ENCODE measurements at places on chromosomes 5 and 9.

DNA sequence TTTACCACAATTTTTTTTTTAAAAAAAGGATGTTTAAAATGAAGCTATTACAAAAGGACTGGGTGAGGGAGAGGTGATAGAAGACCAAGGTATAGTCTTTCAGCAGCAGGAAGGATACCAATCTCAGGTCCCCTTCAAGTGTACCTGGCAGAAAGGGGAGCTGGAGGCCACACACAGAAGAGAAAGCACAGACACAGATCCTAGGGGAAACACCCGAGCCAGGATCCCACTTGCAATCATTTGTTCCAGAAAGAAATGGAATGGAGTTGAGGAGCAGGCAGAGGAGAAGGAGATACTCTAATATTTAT lies 5.6 kb downstream of the GNPDA1 start:
- DNase-seq: no peak

- DNase-seq: peak; percentile 72
Observed at GRCh38 chr9:37963936-37964739, 60.2 kb upstream of the SLC25A51 start.

GRCh38 chr5:89268460-89268859 lies 385.5 kb upstream of the MEF2C start:
- no peak for DNase-seq

- no peak for DNase-seq
Observed at GRCh38 chr9:114313186-114313585, 9.7 kb upstream of the ORM1 start.

DNA sequence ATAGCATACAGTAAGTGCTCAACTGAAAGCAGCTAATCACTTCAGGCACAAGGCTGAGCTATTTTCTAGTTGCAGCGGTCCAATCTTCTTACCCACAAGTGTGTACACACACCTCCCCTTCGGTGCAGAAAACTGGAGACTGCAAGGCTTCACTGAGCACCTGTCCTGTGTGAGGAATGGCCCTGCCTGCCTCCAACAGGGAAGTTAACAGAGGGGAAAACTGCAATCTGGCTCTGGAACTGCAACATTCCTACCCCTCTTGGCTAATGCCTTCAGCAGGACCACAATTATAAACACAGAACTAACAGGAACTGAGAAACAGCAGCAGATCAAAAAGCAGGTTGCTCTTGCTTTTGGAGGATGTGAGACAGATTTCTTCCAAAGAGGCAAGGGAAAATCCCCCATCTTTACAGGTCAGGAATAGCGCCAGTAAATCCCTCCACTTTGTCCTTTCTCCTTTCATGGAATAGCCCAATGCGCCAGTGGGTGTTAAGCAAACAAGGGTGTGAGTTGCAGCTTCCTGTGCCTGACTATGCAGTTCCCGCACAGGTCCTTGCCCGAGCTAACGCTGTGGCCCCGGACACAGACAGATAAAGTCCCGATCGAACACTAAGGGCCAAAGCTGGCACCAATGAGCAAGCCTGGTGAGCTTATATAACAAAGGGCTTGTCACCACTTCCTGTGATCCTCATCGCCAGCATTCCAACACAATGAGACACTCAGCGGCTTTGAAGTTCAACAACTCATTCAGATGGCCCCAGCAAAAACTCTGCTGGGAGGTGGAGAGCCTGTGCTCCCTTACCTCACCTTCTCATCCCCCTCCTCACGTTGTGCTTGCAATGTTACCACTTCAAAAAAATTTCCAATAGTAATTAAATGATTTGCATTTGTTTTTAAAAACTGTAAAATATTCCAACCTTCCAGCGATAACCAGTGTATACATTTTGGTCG lies 21.5 kb downstream of the SHB start:
- DNase-seq: no peak

GRCh38 chr9:116899337-116900006 lies 212.4 kb downstream of the TRIM32 start:
- no peak for DNase-seq

- peak; percentile 74 for DNase-seq
Observed at GRCh38 chr5:73437101-73437776, 11.3 kb downstream of the FOXD1 start.

DNA sequence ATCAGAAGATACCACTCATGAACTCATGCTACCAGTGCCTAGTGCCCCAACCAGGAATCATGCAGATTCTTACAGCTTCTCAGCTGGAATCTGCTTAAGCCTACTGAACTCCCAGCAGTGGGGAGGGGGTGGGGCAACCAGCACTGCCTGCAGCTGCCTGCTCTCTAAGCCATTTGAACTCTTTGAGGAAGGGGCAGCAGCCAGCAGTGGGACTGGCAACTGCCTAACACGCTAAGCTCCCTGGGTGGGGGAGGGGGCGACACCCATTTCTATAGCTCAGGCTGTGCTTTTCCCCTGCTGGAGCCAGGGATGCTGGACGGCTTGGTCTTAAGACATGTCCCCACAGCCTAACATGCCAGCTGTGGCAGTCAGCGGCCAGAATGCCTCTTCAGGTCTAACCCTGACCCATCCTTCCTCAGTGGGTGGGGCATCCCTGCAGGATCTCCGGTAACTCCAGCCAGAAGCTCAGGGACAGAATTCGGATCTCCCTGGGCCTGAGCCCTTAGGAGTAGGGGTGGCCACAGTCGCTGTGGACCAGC lies 889.7 kb downstream of the CDH9 start:
- no peak for DNase-seq

DNA sequence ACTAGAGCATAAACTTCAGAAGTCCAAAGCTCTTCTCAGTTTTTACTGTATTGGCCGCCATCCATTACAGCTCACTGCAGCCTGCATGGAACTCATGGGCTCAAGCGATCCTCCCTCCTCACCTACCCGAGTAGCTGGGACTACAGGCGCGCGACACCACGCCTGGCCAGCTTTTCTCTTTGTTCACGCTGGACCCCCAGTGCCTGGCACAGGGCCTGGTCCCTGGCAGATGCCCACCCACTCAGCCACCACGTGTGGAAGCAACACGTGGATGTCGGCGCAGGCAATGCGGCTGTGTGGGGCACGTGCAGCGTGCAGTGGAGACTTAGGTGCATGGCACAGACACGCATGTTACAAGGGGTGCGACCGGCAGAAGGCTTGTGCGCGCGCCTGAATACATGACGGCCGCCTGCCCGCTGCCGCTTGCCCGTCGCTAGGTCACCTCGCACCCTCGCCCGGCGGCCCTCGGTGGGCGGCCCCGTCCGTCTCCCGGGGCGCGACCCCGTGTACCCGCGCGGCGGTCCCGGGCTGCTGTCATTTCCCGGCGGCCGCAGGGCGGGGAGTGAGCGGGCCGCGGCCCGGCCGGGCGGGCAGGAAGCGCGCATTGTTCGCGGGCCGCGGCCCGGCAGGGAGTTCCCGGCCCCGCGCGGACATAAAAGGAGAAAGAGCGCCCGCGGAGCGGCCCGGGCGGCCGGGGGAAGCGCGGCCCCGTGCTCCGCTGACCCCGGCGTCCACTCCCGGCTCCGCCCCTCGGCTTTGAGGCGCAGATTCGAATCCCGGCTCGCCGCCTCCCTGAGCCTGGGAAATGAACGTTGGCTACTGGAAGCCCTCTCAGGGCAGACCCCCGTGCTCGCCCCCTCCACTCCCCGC lies 24.1 kb upstream of the PTGS1 start:
- DNase-seq: peak; percentile 21

GRCh38 chr5:54804521-54804920 lies 180.9 kb downstream of the ESM1 start:
- no peak for DNase-seq

DNA sequence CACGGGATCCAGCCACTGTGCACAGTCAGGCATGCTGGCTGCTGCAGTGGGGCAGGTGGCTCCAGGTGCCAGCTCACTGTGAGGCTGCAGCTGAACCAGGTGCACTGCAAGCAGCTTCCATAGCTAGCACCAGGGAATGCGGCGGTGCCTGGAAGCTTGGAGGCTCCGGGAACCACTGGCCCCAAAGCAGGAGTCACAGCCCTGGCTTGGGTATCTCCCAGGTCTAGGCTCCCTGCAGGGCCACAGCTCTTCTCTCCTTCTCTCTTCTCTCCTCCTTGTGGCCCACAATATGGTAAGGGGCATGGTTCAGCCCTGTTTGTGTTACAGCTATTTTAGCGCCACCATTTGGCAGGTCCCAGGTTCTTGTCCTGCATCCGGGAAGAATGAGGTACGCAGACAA lies 6.7 kb upstream of the MTMR12 start:
- no peak for DNase-seq

DNA sequence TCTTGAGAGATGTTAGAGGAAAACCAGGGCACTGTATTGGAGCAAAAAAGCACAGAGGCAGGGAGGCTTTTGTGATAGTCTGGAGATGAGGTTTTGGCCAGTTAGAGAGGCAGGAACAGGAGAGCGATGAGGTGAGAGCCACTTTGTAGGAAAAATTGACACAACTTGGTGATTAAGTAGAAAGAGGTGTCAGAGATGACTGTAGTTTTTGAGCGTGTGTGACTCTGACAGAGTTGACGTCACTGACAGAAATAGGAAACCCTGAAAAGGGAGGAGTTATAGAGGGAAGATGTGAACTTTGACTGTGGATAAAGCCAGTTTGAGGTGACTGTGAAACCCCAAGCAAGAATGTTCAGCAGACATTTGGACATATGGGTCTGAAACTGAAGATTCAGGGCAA lies 15.7 kb downstream of the NFX1 start:
- no peak for DNase-seq

GRCh38 chr9:18989865-18990264 lies 43.1 kb downstream of the SAXO1 start:
- no peak for DNase-seq

- DNase-seq: no peak
Observed at GRCh38 chr9:20351715-20352114, 270.6 kb downstream of the MLLT3 start.

DNA sequence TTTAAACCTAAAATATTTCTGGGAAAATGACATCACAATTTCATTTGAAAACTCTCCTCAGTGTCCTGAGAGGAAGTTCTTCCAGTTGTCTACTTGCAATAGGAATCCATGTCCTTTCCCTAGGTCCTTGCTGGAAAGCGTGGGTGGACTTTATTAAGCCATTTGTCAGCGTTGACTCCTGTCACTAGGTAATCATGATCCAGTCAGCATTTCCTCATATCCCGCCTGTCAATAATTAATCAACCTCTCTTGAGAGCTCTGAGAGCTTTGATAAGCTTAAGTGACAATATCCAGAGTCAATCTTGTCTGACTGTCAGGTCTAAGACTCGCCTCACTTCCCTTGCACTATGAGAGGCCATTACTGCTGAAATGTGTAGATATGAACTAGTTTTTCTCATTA lies 107.2 kb upstream of the SLIT3 start:
- DNase-seq: no peak

DNA sequence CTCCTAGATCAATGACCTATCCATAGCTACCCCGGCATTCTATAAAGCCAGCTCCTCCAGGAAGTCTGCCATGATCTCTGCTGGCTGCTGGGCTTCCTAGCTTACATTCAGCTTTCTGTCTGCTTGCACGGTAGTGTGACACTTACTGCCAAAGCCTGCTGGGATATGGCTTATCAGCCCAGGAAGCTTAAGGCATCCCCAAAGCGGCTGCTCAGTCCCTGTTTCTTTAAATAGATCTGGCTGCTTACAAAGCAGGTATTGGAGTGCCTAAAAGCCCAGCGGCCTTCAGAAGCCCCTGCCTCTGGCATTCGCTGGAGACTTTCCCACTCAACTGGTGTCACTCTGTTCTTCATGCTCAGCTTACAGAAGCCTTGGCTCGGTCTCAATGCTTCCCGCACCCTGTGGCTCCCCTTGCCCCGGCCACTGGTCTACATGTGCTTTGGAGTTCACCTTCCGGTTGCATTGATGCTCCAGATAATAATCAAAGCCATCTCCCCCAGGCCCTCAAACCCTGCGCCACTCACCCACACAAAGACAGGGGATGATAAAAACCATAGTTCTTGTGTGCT lies 31.3 kb upstream of the STRBP start:
- DNase-seq: no peak

DNA sequence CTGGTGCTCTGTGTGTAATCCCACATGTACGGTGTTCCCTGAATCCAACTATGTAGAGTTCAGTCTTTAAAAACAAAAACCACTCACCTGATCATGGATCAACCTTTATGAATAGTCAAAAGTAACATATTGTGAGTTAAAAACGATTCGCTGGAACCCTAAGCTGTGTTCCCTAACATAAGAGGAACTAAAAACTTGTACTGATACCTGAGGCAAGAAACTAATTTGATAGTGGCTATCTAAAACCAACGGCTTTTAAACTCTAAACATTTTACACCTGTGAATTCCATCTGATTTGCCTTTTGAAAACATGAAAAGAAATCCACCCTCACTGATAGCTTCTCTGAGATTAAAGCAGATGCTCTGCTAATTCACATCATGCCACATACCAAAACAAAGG lies 101.5 kb downstream of the DEPDC1B start:
- DNase-seq: no peak

GRCh38 chr9:108618906-108619550 lies 236.8 kb downstream of the ACTL7B start:
- no peak for DNase-seq

GRCh38 chr5:56050551-56051255 lies 55.9 kb upstream of the IL6ST start:
- no peak for DNase-seq

GRCh38 chr9:14650596-14650995 lies 42.6 kb downstream of the ZDHHC21 start:
- DNase-seq: no peak

DNA sequence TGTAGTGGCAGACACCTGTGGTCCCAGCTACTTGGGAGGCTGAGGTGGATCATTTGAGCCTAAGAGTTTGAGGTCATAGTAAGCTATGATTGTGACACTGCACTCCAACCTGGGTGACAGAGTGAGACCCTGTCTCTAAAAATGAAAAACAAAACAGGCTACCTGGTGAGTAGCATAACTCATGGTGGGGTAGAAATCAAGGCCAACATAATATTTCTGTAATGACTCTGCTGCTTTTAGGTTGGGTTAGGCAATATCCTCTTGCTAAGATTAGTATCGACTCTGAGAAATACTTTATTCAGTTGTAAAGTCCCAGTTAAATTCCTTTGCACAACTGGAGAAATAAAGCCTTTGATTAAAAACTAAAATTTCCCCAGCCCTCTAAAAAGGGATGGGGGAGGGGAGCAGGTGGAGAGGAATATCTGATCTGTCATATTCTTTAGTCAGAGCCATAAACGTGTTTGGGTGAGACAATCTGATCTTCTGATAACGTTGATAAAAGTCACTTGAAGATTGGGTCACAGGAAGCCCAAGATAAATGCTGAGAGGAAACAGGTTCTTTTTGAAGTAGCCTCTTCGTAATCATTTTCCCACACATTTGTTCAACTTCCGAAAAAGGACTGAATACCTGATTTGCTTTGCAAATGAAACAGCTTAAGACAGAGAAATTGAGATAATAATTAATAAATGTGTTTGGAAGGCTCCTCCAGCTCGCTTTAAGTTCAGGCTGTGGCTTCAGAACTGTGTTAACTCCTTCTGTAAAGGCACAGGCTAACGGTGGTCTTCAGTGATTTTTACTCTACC lies 14.9 kb downstream of the IL4 start:
- no peak for DNase-seq

Data from NCI-H774 (cell line).